ENCODE measurements at places on chromosomes 5 and 9.

- DNase-seq, result no peak
These were observed 221.6 kb downstream of the MAT2B start for GRCh38 chr5:163727028-163727427.

GRCh38 chr9:21060919-21061561 lies 16.7 kb downstream of the IFNB1 start:
- no peak for DNase-seq

GRCh38 chr5:158911693-158912363 lies 187.9 kb downstream of the EBF1 start:
- DNase-seq, result no peak

DNA sequence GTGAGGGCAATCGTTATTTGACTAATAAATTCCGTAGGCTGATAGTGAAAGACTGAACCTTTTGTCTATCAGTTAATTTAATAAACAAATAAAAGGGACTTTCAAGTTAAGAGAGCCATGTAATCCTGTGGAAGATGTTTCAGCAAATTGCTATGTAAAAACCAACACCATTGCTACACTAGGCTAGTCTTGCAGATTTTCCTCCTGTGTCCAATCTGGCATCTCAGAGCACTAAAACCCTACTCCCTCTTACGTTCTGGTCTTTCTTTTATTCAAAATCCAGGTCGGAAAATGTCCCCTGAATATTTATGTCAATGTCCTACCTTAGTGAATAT lies 478.8 kb upstream of the TNC start:
- no peak for DNase-seq

- DNase-seq, result no peak
These were observed 931.5 kb upstream of the NUDT12 start for GRCh38 chr5:104494083-104494482.

GRCh38 chr5:27241564-27242257 lies 203.3 kb upstream of the CDH9 start:
- no peak for DNase-seq

DNA sequence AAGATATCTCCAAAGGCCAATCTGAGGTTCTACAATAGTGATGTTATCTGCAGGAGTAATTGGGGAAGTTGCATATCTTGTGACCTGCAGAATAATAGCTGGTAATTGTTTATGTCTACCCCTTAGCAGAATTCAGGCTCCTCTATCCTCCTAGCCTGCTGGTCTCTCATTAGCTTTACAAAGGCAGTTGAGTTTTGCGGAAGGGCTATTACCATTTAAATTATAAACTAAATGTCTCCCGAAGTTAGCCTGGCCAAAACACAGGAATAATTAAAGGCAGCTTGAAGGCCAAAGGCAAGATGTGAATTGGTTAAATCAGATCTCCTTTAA lies 168.7 kb downstream of the TTC39B start:
- DNase-seq, result no peak

- DNase-seq, result no peak
These were observed 408.5 kb downstream of the KIAA0825 start for GRCh38 chr5:94209774-94210355.

GRCh38 chr9:106868087-106868486 lies 5.1 kb downstream of the ZNF462 start:
- no peak for DNase-seq

- no peak for DNase-seq
These were observed 368.1 kb upstream of the EDIL3 start for GRCh38 chr5:84752780-84753179.

All from activated CD8-positive, alpha-beta memory T cell treated with anti-CD3 and anti-CD28 coated beads for 48 hours (primary cell).